ENCODE measurements at places on chromosomes 16 and 17.
A peak's percentile ranks its signal among the peaks of the same experiment; 100 is the strongest.

DNA sequence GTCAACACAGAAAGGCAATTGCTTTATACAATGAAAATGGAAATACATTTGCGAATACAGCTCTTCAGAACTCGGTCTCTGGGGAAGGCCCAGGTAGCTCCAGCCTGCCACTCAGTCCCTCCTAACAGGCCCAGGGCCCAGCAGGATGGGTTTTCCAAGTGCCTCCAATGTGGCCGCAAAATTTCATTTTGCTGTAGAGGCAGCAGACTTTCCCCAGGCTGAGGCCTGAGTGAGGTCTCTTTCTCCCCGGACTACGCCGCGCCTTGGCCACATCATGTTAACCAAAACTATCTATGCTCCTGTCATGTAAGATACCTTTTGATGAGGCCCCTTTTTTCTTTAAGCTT is 606.0 kb upstream of the SALL1 start:
- DNase-seq, result no peak

DNA sequence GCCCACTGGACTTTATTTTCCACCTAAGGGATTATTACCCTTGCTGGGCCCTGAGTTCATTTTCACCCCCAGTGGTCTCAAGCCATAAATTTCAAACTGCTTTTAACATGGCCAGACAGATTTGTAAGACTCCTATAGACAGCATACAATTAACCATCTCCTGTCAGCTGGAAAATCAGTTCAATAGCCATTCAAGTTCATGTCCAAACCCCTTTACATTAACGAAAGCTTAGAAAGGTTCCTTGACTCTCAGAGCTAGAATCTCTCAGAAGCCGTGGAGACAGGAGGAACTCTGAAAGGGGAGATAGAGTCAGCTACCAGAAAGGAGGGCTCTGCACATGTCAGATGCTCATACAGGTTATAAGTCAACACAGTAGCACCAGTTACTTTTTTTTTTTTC is 23.3 kb downstream of the SOX9 start:
- DNase-seq, result no peak

GRCh38 chr17:32470405-32471167 is 16.2 kb upstream of the CDK5R1 start:
- no peak for DNase-seq

- no peak for DNase-seq
Observed at GRCh38 chr16:69250081-69250480, 61.1 kb upstream of the VPS4A start.

GRCh38 chr16:11308493-11309283 is 27.6 kb upstream of the PRM1 start:
- no peak for DNase-seq

GRCh38 chr16:31874366-31875111 is 932 bp downstream of the ZNF267 start:
- DNase-seq, result peak; percentile 53

- DNase-seq, result no peak
Observed at GRCh38 chr17:73954951-73955350, 248.5 kb upstream of the RPL38 start.

DNA sequence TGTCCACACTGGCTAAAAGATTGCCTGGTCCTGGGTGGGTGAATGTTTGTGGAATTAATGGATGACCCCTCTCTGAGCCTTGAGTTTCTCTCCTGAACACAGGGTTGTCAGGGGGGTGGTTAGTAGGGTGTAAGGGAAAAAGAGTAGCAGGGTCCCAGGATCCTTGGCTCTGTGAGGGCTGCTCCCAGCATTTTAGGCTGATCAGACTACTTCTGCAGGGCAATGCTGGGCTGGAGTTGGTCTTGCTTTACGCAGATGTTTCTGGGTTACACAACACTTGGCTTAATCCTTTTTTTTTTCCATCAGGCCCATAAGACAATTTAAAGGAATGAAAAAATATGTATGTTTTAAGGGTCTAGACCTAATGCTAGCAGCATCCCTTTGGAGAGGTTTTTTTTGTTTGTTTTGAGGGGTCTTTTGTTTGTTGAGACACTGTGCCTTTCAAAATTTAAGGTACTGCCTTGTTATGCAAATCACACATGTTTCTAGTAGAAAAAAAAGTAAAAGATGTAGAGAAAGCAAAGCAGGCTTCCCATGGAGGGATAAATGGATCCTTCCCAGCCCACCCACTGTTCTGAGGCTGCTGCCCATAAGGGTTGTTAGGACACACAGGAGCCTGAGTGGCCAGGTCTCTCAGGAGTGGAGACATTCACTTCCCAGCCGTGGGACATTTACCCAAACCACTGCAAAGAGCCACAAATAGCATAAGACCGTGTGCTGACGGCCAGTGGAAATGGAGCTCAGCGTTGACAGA is 225.6 kb upstream of the HSBP1 start:
- no peak for DNase-seq

GRCh38 chr16:5078626-5079025 is 7.0 kb downstream of the ALG1 start:
- DNase-seq, result no peak

DNA sequence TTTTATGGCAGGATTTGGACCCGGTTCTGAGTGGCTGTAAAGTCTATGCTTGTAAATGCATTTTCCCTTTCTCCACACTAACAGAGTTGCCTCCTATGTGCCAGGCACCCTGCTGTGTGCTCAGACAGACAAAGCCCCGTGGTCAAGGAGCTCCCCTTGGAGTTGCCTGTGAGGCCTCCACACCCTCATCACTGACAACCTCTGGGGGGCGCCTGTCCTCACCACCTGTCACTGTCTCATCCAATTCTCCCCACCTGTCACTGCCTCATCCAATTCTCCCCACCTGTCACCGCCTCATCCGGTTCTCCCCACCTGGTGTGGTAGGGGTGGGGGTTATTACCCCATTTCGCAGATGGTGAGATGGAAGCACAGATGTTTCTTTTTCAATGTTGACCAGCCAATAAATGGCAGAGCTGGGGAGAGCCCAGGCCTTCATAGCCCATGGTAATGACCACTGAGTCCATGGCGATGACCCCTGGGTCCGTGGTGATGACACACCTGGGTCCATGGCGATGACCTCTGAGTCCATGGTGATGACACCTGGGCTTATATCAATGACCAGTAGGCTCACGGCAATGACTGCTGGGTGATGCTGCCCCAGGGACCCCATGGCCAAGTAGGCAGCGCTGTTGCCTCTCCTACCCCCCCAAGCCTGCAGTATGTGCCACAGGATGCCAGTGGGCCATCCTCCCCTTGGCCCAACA is 150.1 kb downstream of the IRF8 start:
- no peak for DNase-seq

GRCh38 chr16:15966836-15967546 is 17.6 kb downstream of the ABCC1 start:
- DNase-seq, result no peak

GRCh38 chr16:88527186-88527936 is 42.8 kb upstream of the ZC3H18 start:
- no peak for DNase-seq
